ENCODE measurements at places on chromosomes 16 and 17.
A peak's percentile ranks its signal among the peaks of the same experiment; 100 is the strongest.

GRCh38 chr17:35257208-35257659 lies 14.4 kb downstream of the SLFN5 start:
- no peak for DNase-seq

GRCh38 chr16:48113471-48113870 lies 42.3 kb downstream of the ABCC12 start:
- no peak for DNase-seq

DNA sequence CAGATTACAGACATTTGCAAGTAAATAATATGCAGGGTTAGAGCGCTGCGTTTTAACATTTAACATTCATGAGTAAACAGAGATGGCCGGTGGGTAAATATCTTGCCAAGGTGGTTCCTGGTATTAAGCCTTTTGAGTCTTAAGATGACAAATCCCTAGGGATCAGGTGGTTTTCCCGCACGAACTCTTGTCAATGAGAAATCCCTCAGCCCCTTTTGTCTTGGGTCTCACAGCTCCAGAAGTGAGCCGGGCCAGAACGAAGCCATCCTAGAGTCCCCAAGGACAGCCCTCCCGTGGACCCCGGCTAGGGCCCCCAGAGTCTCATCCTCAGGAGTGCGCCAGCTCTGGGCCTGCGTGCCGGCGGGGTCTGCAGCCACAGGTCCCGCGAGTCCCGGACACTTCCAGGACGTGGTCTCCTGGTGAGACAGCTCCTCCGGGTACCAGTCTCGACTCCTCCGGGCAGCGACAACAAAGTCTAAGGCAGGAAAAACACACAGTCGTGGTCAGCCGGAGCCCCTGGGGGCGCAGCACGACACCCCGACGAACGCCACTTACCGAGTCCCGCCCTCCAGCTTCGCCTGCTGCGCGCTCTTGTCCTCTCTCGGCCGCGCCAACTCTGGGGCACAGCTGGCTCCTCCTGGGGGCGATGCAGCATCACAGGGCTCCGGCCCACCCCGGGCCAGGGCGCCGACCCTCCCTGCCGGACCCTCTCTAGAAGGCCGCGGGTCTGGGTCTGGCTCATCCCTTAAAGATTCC lies 13.3 kb downstream of the MIS12 start:
- no peak for DNase-seq

- DNase-seq: no peak
Observed at GRCh38 chr17:81473019-81473418, 39.6 kb downstream of the ACTG1 start.

- no peak for DNase-seq
Observed at GRCh38 chr17:2398182-2398581, 2.7 kb downstream of the MNT start.

- DNase-seq: no peak
Observed at GRCh38 chr16:11572301-11572995, 14.3 kb downstream of the LITAF start.

GRCh38 chr16:80968386-80969113 lies 38.1 kb downstream of the CMC2 start:
- no peak for DNase-seq

- peak; percentile 39 for DNase-seq
Observed at GRCh38 chr17:17694169-17695081, 13.2 kb downstream of the RAI1 start.

DNA sequence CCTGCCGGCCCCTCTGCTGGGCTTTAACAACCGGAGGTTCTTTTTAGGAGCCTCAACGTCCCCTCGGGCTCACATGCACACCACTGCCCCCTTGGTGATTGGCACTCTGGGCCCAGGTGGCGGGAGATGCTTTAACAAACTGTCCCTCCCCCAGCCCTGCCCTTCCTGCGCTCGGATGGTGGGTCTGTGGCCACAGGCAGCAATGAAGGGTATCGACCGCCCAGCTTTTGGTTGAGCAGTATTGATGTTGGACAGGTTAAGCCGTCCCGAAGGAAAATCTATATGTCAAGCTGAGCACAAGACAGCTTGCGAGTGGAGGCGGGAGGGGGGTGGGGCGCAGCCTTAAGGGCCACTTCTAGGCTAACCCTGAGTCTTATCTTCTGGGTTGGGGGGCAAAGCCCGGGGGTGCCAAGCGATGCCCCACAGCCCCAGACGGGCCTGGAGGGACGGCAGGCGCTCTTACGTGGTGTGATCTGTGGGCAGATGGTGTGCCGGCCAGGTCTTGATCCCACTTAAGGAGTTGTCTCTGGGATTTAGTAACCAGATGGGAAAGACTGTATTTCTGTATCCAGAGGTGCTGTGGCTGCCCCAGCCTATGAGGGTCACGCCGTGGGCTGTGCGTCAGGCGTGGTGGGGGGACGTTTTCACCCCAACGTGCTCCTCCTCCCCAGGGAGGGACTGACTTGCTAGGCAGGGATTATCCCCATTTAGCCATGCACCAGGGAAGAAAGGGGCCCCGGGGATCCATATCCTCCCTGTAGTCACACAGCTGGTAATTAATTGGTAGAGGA lies 6.2 kb downstream of the GSE1 start:
- DNase-seq: no peak

GRCh38 chr17:69709441-69709840 lies 294.9 kb downstream of the MAP2K6 start:
- no peak for DNase-seq

Data from stimulated activated CD8-positive, alpha-beta memory T cell treated with anti-CD3 and anti-CD28 coated beads, Interleukin-15, amount 100 ng/mL, for 24 hours (primary cell).